ENCODE measurements at places on chromosomes 12 and 14.

GRCh38 chr12:58988643-58989344, 68.5 kb upstream of the LRIG3 start:
- no peak for DNase-seq

GRCh38 chr12:16506394-16506793, 99.6 kb downstream of the LMO3 start:
- no peak for DNase-seq

DNA sequence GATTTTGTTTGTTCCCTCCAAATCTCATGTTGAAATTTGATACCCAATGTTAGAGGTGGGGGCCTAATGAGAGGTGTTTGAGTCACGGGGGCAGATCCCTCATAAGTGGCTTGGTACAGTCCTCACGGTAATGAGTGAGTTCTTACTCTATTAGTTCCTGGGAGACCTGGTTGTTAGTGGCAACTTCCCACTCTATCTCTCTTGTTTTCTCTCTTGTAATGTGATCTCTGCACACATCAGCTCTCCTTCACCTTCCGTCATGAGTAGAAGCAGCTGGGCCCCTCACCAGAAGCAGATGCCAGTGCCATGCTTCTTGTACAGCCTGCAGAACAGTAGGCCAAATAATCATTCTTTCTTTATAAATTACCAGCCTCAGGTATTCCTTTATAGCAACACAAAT, 29.6 kb upstream of the KCNK10 start:
- no peak for DNase-seq

- DNase-seq: no peak
Measured at GRCh38 chr12:59240048-59240447, 319.7 kb upstream of the LRIG3 start.

DNA sequence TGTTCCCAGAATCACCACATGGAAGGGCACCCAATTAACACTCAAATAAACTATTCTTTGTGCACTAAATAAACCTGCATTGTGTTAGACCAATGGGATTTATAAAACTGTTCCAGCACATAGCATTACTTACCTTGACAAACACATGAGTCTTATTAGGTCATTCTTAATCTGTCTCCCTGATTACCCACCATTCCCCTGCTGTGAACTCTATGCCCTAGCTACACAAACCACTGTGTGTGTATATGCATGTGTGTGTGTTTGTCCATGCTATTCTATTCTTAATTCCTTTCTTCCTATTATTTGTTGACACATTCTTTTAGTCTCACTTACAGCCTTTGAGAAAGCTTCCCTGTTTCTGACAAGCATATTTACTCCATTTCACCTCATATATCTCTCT, 303.6 kb upstream of the GARIN6 start:
- no peak for DNase-seq

- DNase-seq: no peak
Measured at GRCh38 chr12:13976028-13976584, 5.3 kb downstream of the GRIN2B start.

DNA sequence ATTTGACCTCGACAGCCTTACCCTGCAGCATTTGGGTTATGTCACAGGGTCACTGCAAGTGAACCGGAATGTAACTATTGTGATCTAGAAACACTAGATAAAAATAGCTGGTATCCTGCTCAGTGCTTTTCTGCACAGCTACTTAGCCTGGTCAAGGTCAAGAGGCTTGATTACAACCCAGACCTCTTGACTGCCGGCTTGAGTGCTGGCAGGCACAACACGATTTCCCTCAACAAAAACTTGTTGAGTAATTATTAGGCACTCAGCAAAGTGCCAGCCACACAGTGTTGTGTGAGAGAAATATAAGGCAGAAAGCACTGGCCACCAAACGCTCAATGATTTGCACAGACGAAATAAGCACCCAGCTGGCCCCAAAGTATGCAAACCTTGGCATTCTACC, 156.7 kb downstream of the NUAK1 start:
- no peak for DNase-seq

DNA sequence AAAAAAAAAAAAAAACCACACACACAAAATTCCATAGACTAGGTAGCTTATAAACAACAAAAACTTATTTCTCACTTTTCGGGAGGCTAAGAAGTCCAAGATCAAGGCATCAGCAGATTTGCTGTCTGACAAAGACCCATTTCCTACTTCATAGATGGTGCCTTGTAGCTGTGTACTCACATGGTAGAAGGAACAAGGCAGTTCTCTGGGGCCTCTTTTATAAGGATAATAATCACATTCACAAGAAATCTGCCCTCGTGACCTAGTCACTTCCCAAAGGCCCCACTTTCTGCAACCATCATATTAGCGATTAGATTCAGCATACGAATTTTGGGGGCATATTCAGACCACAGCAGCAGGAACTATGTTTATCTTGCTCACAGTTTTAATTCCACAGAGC, 54.9 kb downstream of the STXBP6 start:
- DNase-seq: no peak

- DNase-seq: no peak
Measured at GRCh38 chr14:103393070-103393469, 7.9 kb downstream of the MARK3 start.

- no peak for DNase-seq
Measured at GRCh38 chr12:91274916-91275315, 92.3 kb upstream of the DCN start.

DNA sequence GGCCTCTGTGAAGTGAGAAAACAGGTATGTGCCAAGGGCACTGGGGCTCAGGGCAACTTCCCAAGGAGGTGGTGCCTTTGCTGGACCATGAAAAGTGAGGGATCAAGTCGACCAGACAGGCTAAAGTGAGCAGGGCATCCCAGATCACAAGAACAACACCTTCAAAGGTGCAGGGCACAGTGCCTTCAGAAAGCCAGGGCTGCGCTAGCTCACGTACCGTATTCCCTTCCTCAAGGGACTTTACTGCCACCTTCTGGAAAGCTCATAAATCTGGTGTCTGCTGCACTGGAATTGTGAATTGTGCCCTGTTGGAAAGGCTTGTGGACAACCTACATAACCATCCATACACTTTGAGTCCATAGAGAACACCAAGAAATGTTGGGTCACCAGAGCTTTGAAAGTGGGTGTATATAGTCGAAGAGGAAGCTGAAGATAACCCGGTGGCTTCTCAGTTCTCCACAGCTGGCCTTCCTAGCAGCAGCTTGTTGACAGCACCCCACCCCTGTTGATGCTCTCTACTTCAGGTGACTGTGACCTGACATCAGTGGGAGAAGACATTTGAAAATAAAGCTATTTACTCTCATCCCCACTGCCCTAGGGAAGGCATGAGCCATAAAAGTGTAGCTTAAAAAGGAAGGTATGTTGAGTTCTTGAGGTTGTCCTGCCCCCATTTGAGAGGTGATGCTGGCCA, 24.5 kb downstream of the FIGNL2 start:
- no peak for DNase-seq

GRCh38 chr14:52850451-52850909, 59.1 kb upstream of the GNPNAT1 start:
- no peak for DNase-seq

DNA sequence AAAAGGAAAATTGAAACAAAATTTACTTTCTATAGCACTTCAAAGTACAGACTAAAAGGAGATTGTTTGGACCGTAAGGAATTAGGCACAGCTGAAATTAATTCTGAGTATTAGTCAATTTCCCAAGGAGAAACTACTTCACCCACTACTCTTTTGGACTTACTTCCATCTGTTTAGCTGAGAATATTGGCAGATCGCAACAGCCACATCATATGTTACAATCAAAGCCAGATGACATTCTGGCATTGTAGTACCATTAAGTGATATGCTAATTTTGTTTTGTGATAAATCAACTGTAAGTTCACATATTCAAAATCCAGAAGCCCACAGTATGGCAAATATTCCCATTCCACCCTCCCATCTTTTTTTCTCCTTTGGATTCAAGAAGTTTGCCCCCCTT, 47.1 kb upstream of the ANKS1B start:
- no peak for DNase-seq

Measured in activated CD8-positive, alpha-beta memory T cell treated with anti-CD3 and anti-CD28 coated beads for 4 hours (primary cell).